ENCODE measurements at places on chromosomes 6 and 20.

DNA sequence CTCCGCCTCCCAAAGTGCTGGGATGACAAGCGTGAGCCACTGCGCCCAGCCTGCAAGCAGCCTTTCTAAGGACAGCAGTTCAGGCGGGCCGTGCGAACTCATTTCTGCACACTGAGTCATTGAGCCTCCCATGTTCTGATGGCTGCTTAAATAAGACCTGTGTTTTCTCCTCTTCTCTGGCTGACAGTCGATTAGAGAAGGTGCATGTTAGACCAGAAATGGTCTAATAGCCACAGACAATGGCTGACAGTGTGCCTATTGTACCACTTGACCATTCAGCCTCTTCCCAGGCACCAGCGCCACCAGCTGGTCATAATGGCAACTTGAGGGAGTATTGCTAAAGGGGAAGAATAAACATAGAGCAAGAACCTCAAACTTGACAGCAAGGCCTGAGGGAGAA, 6.2 kb downstream of the CST11 start:
- DNase-seq: no peak

GRCh38 chr6:63793465-63794137, 158.0 kb downstream of the PHF3 start:
- DNase-seq: no peak

GRCh38 chr6:168678588-168678987, 237.6 kb downstream of the SMOC2 start:
- no peak for DNase-seq

DNA sequence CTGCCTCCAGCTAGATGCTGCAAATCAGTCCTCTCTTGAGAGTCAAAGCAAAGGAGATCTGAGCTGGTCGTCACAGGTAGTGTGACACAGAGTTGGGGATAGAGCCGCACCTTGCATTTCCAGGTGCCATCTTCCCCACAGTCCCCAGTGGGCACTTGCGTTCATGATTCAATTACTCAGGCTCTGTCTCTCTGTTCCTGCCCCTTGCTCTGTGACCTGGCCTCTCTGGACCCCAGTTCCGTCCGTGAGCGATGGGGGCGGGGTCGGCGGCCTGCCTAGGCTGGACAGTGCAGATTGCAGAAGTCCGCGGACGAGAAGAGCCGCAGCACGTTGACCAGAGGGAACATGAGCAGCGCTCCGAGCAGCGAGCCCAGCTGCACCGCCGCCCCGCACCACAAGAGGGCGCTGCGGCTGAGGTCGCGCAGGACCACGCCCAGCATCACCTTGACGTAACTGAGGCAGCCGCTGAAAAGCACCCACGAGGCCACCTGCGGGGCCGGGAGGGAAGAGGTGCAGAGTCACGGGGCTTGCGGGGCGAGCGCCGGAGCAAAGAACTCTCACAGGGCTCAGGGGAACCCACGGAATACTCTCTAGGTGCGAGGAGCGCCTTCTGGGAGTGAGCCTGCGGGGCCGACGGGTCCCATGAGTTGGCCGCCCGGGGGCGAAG, 7.4 kb downstream of the SLC52A3 start:
- DNase-seq: no peak

GRCh38 chr20:38581013-38581412, at the start of gene ADIG:
Gene ADIG (plus strand): TSS chr20:38581197. CDS start chr20:38581251, 54 bp downstream.
- DNase-seq: no peak

DNA sequence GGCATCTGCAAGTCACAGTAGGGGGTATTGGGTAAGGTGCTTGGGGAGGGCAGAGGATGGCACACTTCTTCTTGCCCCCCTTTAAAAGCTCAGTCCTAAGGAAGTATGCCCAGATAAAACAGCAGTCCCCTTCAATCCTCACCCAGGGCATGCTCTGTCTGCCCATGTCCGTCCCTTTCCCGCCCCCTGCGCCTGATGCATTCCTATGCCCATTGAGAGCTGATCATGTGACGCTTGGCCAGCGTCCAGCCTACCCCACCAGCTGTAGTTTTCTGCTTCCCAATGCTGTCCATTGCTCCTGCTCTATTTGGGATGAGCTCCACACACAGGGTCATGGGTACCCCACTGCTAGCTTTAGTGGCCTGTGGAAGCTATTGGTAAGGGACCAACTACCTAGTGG, 8.3 kb downstream of the SIGLEC1 start:
- no peak for DNase-seq

DNA sequence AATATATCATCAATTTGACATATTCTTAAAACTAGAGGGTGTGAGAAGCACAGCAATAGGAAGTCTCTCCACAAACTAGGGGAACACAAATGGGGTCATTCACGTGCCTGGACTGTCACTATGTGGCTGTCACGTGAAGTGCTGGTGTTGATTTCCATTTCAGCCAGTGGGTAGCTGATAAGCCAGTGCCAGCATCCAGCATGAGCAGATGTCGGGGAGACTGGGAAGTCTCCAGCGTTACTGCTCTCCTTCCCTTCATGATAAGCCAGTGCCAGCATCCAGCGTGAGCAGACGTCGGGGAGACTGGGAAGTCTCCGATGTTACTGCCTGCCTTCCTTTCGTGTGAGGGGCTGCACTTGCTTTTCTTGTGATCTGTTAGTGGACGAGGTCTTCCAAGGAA, 5.6 kb upstream of the SLC17A9 start:
- no peak for DNase-seq

DNA sequence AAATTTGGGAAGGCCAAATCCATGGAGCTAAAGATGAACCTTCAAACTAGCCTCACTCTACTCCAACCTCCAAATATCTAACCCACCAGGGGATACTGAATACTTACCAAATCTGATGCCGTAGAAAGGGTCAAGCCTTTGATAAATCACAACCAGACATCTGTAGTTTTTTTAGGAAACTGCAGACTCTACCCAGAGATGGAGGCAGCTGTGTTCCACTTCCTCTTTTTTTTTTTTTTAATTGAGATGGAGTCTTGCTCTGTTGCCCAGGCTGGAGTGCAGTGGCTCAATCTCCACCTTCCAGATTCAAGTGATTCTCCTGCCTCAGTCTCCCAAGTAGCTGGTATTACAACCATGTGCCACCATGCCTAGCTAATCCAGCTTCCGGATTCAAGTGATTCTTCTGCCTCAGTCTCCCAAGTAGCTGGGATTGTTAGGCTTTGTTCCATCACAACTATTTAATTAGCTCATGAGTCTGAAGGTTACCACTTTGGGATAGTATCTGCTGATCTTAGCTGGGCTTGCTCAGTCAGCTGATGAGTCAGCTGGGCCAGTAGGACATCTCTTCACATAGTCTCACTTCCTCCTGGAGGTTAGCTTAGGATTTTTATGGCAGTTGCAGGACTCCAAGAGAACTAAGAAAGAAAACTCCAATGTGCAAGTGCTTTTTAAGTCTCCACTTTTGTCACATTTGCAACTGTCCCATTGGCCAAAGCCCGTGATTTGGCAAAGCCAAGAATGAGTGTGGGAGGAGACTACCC, 13.3 kb downstream of the FRK start:
- no peak for DNase-seq

GRCh38 chr6:26569433-26569764, 27.4 kb upstream of the ABT1 start:
- no peak for DNase-seq

GRCh38 chr6:6803180-6803977, 214.9 kb downstream of the LY86 start:
- no peak for DNase-seq

DNA sequence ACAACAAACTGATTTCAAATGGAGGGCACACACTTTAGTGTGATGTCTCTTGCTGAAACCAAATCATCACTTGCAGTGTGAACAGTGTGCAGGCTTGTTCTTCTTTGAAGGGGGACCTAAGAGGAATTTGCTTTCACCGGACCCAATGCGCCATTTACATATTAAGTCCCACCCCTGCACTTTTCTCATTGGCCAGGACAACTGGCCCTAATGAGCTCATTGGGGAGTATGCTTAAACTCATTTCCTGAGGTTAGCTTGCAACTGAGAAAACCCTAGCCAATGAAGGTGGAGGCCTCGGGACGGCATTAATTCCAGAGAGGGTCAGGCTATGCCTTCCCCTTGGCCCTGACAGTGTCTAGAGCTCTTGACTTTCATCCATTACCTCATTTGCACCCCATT, 58.7 kb downstream of the VEGFA start:
- no peak for DNase-seq

DNA sequence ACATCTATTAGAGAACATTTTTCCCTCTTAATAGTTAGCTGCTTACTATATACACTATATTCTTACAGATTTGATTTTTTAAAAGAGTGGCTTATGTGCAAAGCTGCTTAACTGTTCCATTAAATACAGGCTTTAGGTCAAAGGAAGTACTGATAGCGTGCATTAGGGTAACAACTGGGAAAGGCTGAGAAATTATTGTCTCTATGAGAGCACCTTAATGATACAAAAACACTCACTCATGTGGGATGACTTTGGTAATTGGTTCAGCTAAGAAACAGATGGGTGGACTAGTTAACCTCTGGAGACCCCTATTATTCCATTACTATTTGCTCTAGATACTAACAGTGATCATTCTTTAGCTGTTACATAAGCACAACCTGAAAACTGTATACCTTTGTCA, 4.0 kb downstream of the DCDC2 start:
- no peak for DNase-seq

DNA sequence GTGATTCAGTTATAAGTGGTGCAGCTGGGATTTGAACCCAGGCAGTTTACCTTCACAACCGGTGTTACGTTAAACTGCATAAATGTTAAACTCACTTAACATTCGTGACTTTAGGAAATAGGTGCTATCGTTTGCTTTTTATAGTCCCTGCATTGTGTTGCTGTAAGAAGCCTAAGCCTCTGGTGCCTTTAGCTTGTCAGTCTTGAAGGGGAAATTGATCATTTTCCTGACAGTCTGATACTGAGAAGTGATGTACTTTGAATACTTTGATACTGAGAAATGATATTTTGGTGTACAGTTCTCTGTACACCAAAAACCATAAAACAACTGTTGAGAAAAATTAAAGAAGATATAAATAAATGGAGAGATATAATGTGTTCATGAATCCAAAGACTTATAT, 52.5 kb upstream of the NEDD9 start:
- DNase-seq: no peak

DNA sequence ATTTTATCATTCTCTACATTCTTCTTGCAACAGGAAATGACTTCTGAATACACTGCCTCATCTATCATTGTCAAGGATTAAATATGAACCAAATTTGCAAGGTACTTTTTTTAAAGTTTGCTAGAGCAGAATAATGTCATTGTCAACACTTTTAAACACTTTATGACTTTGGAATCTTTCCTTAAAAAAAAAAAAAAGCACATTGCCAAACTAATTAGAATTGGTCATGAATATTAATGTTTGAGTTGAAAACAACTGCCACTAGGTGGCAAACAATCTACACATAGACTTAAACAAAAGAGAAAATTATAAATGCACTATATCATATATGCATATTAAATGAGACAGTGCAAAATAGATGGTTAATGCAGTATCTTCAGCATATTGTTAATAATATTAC, 32.5 kb upstream of the TMEM244 start:
- DNase-seq: no peak

DNA sequence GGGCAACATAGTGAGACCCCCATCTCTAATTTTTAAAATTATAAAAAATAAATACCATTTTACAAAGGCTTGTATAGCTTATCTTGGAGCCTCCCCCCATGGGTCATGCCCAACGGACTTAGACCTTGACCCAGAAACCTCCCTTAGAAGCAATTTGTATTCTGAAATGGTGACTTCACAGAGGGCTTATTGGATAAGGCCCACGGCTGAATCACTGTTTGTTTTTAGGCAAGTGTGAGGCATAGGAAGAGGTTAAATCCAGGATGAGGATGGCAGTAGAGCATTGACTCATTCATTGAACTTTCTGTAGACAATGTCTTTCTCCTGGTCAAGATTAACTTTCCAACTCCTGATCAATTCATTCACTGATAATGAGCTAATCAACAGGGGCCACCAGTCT, 6.2 kb upstream of the SNAI1 start:
- no peak for DNase-seq

- no peak for DNase-seq
Observed at GRCh38 chr6:170074907-170075306, 216.0 kb downstream of the DLL1 start.

DNA sequence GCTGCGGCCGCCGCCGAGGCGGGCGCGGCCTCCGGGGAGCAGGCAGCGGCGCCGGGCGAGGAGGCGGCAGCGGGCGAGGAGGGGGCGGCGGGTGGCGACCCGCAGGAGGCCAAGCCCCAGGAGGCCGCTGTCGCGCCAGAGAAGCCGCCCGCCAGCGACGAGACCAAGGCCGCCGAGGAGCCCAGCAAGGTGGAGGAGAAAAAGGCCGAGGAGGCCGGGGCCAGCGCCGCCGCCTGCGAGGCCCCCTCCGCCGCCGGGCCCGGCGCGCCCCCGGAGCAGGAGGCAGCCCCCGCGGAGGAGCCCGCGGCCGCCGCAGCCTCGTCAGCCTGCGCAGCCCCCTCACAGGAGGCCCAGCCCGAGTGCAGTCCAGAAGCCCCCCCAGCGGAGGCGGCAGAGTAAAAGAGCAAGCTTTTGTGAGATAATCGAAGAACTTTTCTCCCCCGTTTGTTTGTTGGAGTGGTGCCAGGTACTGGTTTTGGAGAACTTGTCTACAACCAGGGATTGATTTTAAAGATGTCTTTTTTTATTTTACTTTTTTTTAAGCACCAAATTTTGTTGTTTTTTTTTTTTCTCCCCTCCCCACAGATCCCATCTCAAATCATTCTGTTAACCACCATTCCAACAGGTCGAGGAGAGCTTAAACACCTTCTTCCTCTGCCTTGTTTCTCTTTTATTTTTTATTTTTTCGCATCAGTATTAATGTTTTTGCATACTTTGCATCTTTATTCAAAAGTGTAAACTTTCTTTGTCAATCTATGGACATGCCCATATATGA, 3.2 kb downstream of the MARCKS start:
- DNase-seq: no peak

DNA sequence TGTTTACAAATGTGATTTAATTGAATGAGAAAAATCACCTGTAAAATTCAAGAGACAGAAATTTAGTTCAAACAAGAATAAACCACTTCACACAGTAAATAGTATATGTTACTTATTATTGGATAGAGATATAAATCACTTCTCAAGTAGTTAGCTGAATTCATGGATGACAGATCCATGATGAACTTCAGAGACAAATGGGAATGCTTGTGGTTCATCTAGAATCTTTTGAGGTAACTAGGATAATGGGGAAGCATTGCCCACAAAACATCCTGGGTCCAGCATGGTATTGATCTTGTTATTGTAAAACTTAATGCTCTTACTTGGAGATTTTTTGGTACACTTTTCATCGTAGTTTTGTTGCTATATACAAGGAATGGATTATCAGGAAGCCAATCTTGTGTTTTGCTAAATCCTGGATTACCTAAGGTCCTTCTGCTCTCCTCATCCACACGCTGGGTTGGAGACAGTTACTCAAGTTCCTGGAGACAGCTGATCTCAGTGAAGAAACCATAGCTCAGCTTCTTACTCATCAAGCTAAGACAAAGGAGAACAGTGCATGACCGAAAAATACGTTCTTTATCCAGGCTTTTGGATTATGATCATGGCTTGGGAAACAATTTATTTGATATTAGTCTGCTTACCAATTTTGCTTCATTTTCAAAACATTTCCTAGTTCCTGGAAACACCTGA, 142.5 kb upstream of the PREP start:
- DNase-seq: no peak

GRCh38 chr20:50762435-50763220, 31.2 kb downstream of the PARD6B start:
- DNase-seq: no peak

- DNase-seq: no peak
Observed at GRCh38 chr6:51387907-51388306, 569.2 kb downstream of the TFAP2B start.

GRCh38 chr20:37990571-37991151, 42.6 kb downstream of the TTI1 start:
- no peak for DNase-seq
